ENCODE measurements at places on chromosomes 6 and 20. TPM values are rescaled to one million over a fixed set of nuclear protein-coding genes. Genes with fewer than 3 reads are reported as not detected.

Gene ZKSCAN3
- 2.6 TPM for polyA plus RNA-seq

Gene CALHM4
- not detected for polyA plus RNA-seq

Gene BAG2
- polyA plus RNA-seq: 5.3 TPM

Gene UNC5CL
- polyA plus RNA-seq: 0.10 TPM

Gene RFX6
- not detected for polyA plus RNA-seq

Gene MUCL3
- not detected for polyA plus RNA-seq

Gene LCA5
- polyA plus RNA-seq: 0.86 TPM

Gene ADIG
- not detected for polyA plus RNA-seq

Gene TRAPPC3L
- polyA plus RNA-seq: 0.03 TPM

Gene FRMD1
- 0.02 TPM for polyA plus RNA-seq

Gene KLHDC3
- 59.1 TPM for polyA plus RNA-seq

Gene MYLK2
- 0.31 TPM for polyA plus RNA-seq

Gene SNRPB
- 380 TPM for polyA plus RNA-seq

Gene DSP
- polyA plus RNA-seq: 0.02 TPM

Gene LEMD2
- polyA plus RNA-seq: 59.5 TPM

Gene PROKR2
- 0.13 TPM for polyA plus RNA-seq

Gene FIG4
- 8.4 TPM for polyA plus RNA-seq

Gene FLRT3
- polyA plus RNA-seq: 2.2 TPM

Gene DLK2
- polyA plus RNA-seq: 3.9 TPM

Gene E2F1
- 15.0 TPM for polyA plus RNA-seq

Gene TRIM31
- polyA plus RNA-seq: not detected

Gene CRISP2
- not detected for polyA plus RNA-seq

Gene OR12D3
- not detected for polyA plus RNA-seq

Gene BTNL2
- polyA plus RNA-seq: not detected

Gene CLVS2
- 0.05 TPM for polyA plus RNA-seq

Gene MSH5
- polyA plus RNA-seq: 16.0 TPM

Gene ECT2L
- polyA plus RNA-seq: 0.02 TPM

Gene TCP11
- 0.16 TPM for polyA plus RNA-seq

Gene PRRT1
- 1.2 TPM for polyA plus RNA-seq

Gene ADGB
- polyA plus RNA-seq: not detected

Data from SK-N-SH (cell line).